ENCODE measurements at places on chromosomes 4 and X. TPM values are rescaled to one million over a fixed set of nuclear protein-coding genes. Genes with fewer than 3 reads are reported as not detected.

DNA sequence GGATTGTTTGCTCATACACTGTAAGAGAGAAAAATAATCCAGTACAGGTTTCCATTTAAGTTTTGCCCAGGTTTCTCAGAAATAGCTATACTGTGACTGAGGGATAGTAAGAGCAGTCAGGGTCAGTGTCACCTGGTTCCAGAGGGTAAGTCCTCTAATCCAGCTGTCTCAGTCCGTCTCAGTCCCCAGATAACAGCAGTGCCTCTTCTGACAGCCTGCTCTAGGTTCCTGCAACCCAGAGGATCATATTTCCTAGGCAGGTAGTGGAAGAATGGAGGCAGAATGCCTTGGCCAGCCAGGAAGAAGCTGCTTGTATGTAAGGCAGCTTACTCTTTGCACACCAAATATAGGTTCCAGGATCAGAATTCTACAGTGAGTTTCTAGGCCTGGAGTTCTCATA is 22.6 kb upstream of the GNRHR start:
- no peak overlapping the region for H3K4me3 ChIP-seq
- H3K27me3 ChIP-seq = no peaks in the 10 kb centered on the region
- no peaks in the 10 kb centered on the region for H3K36me3 ChIP-seq
- no peak for DNase-seq

TRMT44 gene
- total RNA-seq = 3.3 TPM

MPP1 gene
- total RNA-seq = 31.0 TPM

HSD17B13 gene
- not detected for total RNA-seq

Measured in uterus (tissue), 4 donors.